ENCODE measurements at places on chromosomes 4 and X.

GRCh38 chrX:153764786-153765137 is 713 bp downstream of the PLXNB3 start:
- DNase-seq: no peak

- no peak for DNase-seq
Observed at GRCh38 chrX:8755813-8756212, 23.9 kb upstream of the ANOS1 start.

- DNase-seq: no peak
Observed at GRCh38 chrX:134683351-134684005, 25.2 kb upstream of the PLAC1 start.

DNA sequence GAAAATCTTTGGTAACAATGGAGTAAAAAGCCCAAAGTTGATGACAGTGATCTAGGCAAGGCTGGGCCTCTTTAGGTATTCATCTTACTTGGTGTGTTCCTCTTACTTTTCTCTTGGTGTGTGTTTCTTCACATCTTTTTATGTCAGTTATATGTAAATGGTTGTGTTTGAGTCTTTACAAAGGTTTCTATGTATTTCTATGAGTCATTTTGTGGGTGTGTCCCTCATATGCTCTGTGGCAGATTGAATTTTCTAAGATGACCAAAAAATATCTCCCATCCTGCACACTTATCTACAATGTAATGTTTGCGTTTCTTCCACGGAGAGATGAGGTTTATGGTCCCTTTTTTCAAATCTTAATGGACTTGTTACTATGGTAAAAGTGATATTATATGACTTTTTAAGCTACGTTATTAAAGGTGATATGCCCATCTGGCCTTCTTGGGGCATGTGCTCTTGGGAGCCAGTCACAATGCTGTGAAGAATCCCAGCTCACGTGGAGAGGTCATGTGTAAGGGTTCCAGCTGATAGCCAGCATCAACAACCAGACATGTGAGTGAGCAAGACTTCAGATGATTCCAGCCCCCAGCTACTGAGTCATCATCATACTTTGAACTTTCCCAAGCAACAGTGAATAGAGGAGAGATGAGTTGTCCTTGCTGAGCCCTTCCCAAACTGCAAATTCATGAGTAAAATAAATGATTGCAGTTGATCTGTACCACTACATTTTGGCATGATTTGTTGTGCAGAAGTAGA is 126.9 kb downstream of the CBLL2 start:
- peak; percentile 83 for DNase-seq

DNA sequence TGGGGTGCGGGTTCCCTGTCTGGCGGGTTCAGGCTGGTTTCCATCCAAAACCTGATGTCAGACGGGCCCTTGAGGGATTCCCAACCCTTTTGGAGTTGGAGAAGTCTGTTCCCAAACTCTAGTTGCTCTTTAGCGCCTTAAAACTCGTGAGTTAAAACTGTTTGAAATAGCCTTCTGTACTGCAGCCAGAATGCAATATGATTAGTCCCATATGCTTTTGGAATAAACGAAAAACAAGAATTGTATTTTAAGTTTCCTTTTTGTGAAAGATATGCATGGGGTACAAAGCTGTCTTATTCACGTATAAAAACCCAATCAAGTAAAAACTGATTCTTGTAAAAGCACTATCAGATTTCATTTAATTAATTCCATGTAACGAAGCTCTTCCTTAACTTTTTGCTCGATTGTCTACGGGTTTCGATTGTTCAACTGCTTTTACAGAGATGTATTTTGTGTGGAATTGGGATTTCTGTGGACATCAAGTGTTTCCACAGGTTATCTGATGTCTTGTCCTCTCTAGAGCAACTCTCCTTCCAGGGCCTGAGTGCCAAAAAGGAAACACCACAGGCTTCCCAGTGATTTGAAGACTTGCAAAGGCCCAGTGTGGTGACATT is 49.5 kb downstream of the CLDN34 start:
- DNase-seq: no peak

GRCh38 chr4:25857403-25857802 is 5.4 kb downstream of the SEL1L3 start:
- no peak for DNase-seq

GRCh38 chr4:77185686-77186085 is 28.7 kb downstream of the CCNG2 start:
- no peak for DNase-seq

GRCh38 chr4:83318666-83319065 is 16.0 kb downstream of the HPSE start:
- DNase-seq: no peak

DNA sequence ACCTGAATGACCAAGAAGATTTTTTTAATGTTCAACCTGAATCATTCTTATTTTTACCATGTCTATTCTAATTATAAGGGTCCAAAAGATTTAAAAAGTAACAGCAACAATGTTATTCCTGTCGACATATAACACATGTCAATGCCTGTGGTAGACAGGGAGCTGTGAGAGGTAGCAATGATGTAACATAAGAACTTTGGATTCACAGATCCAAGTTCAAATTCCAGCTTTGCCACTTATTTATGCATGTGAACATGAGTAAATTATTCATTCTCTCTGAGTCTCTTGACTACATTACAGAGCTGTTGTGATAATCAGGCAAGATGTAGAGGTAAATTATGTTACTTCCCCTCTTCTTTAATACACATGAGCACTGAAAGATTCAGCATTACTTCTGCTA is 54.5 kb downstream of the KLHL8 start:
- no peak for DNase-seq

- DNase-seq: no peak
Observed at GRCh38 chr4:180099957-180100356, 2143.2 kb upstream of the TENM3 start.

GRCh38 chrX:45434231-45434630 is 233.6 kb upstream of the DIPK2B start:
- DNase-seq: no peak

- DNase-seq: peak; percentile 35
Observed at GRCh38 chr4:42391981-42392380, 5.3 kb upstream of the SHISA3 start.

DNA sequence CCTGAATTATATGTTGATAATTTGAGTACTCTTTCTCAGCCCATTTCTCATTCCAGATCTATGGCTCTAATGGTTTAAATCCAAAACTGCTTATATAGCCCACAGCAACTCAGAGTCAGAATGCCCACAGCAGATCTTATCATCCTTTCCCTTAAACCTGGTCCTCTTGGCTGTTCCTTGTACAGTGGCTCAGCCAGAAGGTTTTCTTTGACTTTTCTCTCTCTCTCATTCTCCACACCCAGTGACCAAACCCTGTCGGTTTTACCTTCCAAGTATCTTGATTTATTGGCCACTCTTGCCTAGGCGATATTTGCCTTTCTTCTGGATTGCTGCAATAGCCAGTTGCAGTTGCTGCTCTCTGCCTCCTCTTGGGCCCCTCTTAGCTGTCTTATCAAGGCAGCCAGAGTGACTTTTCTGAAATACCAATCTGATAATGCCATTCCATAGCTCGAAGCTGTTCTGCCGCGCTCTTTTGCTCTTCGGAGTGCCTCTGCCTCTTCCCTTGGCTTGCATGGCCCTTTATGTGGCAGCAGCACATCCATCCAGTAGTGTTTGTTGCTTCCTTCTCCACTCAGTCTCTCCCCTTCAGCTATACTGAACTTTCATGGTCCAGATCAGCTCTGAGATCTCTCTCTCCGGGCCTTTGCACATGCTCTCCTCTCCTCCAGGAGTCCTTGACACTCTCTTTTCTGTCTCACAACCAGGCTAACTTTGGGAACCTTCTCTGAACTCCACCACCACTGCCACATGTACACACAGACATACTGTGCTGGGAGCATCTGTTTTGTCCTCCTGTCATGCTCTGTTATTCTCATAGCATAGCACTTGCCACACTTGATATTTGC is 11.8 kb downstream of the GAB1 start:
- DNase-seq: no peak

DNA sequence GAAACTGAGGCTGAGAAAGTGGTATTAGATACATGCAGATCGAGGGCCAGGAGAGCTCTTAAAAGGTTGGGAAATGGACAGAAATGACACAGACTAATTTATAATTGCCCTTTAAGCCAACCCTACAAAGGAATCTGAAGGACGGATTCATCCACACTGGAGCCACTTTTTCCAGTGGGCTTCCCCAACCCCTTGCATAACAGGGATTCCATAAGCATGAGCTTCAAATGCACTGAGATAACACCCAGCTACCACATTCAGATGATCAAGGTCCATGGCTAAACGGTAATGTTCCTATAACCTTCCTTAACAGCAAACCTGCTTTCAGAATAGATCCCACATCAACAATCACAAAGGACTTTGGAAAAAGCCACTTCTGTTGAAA is 34.2 kb downstream of the PLAC1 start:
- no peak for DNase-seq

DNA sequence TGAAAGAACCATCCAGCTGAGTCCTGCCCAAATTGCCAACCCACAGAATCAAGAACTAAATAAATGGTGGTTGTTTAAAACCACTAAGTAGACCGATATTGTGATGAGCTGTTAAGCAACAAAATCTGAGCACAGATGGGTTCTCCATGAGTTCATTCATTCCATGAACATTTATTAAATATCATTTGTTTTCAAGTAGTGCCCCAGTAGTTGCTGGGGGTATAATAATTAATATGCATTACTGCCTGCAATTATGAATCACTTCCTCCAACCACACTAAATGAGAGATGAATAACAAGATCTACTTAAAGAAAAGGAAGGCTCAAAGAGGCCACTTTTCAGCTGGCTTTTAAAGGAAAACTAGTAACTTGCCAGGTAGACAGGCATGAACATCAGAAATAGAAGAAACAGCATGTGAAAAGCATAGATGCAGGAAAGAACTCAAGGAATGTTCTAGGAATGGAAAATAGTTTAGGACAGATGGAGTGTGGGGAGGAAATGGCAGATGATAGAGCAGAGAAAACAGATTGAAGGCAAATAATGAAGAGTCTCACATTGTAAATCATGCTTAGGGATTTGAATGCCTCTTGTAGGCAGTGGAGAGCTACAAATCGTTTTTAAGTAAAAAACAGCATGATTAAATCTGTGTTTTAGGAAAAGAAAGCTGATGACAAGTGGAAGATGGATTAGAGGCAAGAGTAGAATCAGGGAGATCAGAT is 641.7 kb upstream of the DIPK2B start:
- no peak for DNase-seq

DNA sequence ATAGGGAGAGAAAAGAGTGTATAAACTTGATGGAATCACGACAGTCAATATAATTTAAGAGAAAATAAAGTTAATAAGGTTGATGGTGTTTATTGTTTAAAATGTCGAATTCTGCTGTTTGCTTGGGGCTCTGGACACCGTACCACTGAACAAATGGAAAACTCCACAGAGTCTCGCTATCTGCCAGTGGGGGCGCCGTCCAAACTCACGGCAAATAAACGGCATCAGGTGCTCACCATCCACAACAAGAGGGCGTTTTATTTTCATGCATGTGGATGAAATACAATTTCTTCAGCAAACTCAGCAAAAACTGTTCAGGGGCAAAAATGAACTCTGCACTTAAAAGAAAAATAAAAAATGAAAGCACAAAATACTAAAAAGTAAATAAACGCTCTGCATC is 46.6 kb upstream of the FAM47C start:
- DNase-seq: no peak

DNA sequence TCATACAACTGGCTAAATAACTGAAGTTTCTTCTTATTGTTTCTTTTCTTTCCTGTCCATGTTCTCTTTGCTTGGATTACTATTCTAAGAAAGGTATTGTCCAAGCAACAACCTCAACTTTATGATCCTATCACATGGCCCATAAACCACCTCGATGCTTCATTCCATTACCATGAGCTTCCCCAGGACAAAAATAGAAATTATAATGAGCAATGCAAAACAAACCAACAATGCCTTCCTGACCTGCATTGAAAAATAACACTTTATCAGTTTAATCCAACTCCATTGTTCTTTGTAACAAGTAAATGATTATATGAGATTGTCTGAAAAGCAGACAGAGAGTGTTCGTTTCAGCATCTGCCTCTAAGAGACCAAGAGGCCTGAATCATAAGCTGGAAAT is 148.8 kb downstream of the HS6ST2 start:
- no peak for DNase-seq

DNA sequence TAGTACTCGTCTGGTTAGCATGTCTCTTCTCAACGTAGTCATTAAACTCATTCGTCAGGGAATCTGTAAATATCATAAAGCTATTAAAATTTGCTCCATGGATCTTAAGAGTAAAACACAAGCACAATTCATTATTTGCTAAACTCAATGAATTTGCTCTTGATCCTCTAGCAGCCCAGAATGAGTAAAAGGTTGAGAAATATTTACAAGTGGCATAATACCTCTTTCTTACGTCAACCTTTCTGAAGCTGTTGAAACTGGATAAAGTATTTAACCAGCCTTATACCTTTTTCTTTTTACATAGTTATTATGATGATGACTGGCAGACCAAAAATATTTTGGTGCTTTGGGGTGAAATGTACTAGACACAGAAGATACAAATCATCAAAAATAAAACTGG is 66.9 kb downstream of the LUZP4 start:
- DNase-seq: no peak

DNA sequence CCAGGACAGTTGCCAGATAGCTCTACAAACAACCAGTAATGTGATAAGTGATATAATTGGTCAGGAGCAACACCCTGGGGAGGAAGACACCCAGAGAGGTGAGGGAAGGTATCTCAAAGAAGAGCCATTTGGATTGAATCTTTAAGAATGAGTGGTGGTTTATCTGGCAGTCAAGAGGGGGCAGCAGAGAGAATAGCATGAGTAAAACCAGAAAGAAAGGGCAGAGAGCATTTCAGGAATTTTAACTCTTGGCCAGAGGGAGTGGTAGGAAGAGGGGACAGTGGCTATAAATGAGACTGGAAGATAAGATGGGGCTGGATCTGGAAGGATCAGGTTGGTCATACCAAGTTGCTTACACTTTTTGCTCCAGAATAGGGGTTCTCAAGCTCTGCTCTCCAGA is 5.9 kb upstream of the SEPTIN6 start:
- DNase-seq: peak; percentile 56

Measured in RKO (cell line).